Neural progenitor cell (in vitro differentiated cells): ENCODE measurements at places on chromosomes 6 and 20.
A peak's percentile ranks its signal among the peaks of the same experiment; 100 is the strongest.

DNA sequence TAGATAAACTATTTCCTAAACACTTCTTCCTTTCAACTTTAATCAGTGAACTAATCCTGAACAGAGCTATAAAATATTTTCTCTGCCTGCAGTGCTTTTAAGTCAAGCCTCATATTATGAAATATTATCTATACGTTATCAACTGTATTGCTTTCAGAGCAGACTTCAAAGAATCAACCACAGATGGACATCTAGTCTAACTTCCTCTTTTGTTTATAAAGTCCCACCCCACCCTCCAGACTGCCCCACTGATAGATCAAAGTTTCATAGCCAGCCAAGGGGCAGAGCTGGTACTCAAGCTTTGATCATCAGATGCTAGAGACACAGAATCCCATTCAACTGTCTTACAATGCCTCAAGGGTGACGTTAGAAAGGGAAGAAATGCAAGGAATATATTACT lies 308.3 kb downstream of the LAMA2 start:
- peaks cover 12% of the 10 kb centered on the region for H3K4me1 ChIP-seq
- H3K4me3 ChIP-seq, result no peak overlapping the region
- DNase-seq, result no peak
- H3K27me3 ChIP-seq, result no peaks in the 10 kb centered on the region

DNA sequence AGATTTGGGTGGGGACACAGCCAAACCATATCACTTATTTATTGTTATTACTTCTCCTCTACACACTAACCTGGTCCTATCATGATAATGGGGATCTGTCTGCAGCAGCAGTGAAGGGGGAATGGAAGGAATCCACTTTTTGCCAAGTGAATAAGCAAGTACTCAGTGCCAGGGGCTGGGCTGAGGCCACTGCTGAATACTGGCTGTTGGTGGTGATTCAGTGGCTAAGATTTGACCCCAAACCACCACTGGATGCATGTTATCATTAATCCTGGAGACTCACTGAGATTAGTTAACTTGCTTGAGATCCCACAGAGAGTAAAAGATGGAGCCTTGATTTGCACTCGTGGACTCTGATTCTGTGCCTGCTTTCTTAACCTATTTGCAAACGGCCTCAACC lies 127.7 kb downstream of the TSHZ2 start:
- peak overlapping the region; percentile 72 for H3K27ac ChIP-seq
- H3K27me3 ChIP-seq, result no peaks in the 10 kb centered on the region
- peaks cover 26% of the 10 kb centered on the region for H3K4me1 ChIP-seq
- H3K36me3 ChIP-seq, result no peaks in the 10 kb centered on the region

- H3K4me1 ChIP-seq, result no peaks in the 10 kb centered on the region
- H3K27me3 ChIP-seq, result no peaks in the 10 kb centered on the region
- no peak overlapping the region for H3K27ac ChIP-seq
- no peak for DNase-seq
- H3K4me3 ChIP-seq, result no peak overlapping the region
- no peaks in the 10 kb centered on the region for H3K36me3 ChIP-seq
Measured at GRCh38 chr6:135167617-135168016, 13.5 kb upstream of the MYB start.

GRCh38 chr20:41716911-41717310 lies 98.7 kb upstream of the CHD6 start:
- H3K4me3 ChIP-seq, result no peak overlapping the region
- no peak for DNase-seq
- no peaks in the 10 kb centered on the region for H3K4me1 ChIP-seq
- no peaks in the 10 kb centered on the region for H3K27me3 ChIP-seq
- H3K27ac ChIP-seq, result no peak overlapping the region

GRCh38 chr20:52410731-52411234 lies 219.2 kb upstream of the ZFP64 start:
- no peaks in the 10 kb centered on the region for H3K27me3 ChIP-seq

DNA sequence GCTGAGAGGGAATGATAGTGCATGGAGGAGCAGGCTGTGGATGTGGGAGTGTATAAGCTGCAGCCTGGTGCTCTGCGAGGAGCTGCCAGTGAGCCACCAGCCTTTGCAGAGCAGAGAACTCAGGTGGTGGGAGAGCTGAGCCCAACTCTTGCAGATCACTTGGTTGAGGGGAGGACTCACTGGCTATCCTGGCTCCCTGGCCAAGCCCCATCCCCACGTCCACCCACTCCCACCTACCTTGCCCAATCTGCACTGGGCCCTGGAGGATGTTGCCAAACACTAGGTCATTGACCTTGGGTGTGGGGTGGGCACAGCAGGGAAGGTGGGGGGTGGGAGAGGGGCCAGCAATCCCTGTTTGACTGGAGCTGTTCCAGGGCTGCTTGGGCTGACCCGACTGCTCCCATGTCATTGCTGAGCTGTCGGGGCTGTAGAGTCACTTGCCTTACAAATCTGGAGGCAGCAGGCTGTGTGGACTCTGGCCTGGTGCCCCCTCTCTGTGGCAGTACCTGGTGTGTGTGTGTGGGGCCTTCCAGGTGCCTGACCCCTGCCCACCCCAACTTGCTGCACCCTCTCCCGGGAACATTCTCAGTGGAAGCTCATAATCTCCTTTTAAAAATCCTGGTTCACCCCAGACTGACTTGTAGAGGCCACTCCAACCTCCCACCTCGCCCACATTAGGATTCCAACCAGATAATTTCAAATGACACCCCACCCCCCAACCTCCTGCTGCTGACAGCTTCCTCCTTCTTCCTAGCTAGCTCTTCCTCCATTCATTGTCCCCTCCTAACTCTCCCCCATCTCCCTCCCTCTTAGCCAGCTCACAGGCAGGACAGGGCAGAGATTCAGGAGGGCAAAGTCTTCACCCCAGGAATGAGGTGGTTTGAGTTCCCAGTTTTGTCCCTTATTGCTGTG lies 162.3 kb downstream of the MRPL14 start:
- H3K4me1 ChIP-seq, result peaks cover 8% of the 10 kb centered on the region
- no peaks in the 10 kb centered on the region for H3K27me3 ChIP-seq
- no peak overlapping the region for H3K4me3 ChIP-seq
- no peaks in the 10 kb centered on the region for H3K36me3 ChIP-seq
- DNase-seq, result no peak
- H3K27ac ChIP-seq, result no peak overlapping the region

- H3K4me1 ChIP-seq, result no peaks in the 10 kb centered on the region
- no peak overlapping the region for H3K4me3 ChIP-seq
- no peak for DNase-seq
Measured at GRCh38 chr20:17617868-17618672, 48.2 kb downstream of the DSTN start.

DNA sequence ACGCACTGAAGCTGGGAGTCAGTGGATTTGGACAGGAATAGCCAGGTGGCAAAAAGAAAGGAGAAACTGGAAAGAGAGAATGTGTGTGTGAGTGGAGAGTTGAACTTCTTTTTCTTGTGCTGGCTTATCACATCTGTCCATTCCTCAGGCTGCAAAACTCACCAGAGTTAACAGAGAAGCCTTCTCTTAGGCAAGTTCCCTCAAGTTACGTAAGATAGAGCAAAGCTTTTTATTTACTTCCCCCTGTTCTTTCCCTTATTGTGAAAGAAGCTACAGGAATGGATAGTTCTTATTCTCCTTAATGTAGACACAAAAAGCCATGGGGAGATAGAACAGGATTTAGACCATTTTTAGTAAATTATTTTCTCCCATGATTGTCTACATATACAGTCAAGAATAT lies 188.6 kb downstream of the BMP2 start:
- H3K27ac ChIP-seq, result no peak overlapping the region
- no peak overlapping the region for H3K4me3 ChIP-seq
- H3K36me3 ChIP-seq, result no peaks in the 10 kb centered on the region
- H3K27me3 ChIP-seq, result no peaks in the 10 kb centered on the region

DNA sequence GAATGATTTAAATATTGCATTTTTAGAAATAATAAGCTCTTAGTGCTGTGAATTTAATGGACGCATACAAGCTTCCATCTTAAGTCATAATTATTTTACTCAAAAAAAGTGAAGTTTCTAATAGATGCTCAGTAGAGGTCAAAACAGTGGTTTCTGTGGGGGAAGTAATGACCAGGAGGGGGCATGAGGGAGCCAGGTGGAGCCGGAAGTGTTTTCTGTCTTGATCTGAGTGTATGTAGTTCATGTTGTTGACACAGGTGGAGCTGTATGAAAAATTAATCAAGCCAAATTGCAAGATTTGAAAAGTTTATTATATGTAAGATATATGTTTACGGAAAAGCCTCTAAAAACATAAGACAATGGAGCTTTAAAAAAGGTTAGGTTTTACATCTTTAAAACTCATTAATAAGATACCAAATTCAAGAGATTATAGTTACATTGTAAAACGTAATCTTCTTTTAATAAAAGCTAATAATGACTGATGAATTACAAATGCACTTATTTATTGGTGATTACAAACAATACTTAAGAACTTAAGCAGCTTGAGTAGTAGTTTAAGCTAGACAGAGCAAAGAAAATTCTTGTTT lies 68.0 kb downstream of the PLAGL1 start:
- no peak overlapping the region for H3K27ac ChIP-seq
- peaks cover 37% of the 10 kb centered on the region for H3K4me1 ChIP-seq
- H3K36me3 ChIP-seq, result no peaks in the 10 kb centered on the region
- H3K4me3 ChIP-seq, result no peak overlapping the region

DNA sequence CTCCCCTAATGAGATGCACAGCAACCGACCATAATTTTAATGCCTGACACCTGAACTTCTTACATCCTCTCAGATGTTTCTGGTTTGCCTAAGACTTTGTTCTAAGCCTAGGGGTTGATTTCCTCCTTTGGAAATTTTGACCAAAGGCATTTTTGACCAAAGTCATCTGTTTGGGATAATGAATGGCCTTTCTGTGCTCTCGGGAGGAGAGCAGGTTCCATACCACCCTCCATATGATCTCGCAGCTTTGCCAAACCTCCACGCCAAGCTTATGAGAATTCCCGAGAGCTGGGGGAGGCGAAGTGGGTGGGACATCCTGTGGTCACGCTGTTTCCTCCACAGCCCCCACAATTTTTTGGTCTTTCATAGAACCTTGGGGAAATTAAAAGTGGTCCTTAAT lies 91.7 kb downstream of the SCML4 start:
- no peaks in the 10 kb centered on the region for H3K27me3 ChIP-seq
- H3K27ac ChIP-seq, result no peak overlapping the region
- no peaks in the 10 kb centered on the region for H3K36me3 ChIP-seq

DNA sequence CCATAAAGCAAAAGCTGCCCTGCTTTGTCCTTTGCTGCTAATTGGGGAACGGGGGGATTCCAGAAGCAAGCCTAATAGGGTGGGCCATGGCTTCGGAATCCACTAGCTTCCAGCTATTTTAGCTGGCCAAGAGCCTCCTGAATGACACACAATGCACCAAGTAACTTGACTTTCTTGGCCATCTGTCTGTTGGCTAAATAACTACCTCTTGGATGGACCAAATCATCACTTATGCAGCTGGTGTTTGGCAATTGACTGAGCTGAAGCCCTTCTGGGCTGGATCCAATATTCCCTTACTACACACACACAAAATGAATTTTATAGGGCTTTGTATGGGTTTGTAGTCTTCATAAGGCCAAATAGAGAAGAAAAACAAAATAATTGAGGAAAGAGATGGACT lies 8.8 kb upstream of the CBLN4 start:
- H3K27ac ChIP-seq, result no peak overlapping the region
- H3K36me3 ChIP-seq, result no peaks in the 10 kb centered on the region
- H3K4me1 ChIP-seq, result no peaks in the 10 kb centered on the region
- H3K27me3 ChIP-seq, result no peaks in the 10 kb centered on the region
- no peak overlapping the region for H3K4me3 ChIP-seq

DNA sequence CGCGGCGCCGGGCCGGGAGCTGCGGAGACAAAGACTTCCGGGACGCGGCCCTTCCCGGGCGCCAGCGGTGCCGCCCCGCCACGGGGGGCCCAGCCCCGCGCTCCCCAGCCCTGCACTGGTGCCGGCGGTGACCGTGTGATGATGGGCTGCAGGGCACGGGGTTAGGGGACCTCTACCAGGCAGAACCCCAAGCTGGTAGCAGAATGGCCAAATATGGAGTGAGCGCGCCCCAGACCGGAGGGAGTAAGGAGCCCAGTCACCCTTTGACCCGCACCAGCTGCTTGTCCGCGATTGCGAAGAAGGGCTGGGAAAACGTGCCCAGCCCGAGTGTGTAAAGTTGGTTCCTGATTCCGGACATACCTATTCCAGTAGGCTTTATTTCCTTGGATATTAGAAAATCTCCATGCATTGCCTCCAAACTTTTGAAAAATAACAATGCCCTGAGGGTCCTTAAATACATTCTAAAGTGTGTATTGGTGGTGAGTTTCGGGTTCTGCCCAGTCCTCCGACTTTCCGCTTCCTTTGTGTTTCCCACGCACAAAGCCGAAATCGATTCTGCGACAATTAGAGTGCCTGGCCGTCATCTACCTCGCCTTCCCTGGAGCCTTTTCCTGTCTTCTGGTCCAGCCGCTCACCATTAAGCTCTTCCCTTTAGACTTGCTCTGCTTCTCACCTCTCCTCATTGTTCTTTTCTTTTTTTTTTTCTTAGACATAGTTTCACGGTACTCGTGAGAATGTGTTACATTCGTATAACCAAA lies 1.1 kb downstream of the ABRACL start:
- H3K36me3 ChIP-seq, result peaks cover 6% of the 10 kb centered on the region
- peak overlapping the region; percentile 9 for H3K27ac ChIP-seq
- DNase-seq, result peak; percentile 63
- H3K4me1 ChIP-seq, result peaks cover 35% of the 10 kb centered on the region
- H3K4me3 ChIP-seq, result peak overlapping the region; percentile 88
- no peaks in the 10 kb centered on the region for H3K27me3 ChIP-seq

DNA sequence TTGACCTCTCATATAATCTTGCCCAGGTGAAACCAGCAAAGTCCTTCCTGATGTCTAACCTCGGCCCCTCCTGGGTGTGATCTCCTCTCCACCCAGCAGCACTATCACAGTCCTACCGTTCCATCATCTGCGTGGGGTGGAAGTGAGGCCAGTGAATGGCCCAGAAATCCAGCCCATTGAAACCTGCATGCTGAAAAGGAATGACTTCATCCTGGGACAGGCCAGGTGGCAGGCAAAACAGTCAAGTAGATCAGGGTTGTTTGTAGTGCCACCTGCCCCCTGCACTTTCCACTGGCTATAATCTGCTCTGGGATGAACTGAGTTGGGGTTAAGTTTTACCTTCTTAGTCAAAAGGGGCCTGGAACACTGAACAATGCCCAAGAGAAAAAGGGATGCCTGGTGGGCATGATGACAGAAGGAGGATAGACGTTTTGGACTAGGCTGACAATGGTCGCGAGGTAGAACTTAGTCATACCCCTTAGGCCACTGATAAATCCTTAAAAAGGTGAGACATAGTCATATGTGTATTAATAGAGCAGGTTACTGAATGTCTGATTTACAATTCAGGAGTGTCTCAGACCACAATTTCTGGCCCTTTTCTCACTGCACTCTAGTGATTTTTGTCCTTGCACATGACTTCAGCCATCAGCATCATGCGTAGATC lies 8.1 kb upstream of the HSP90AB1 start:
- H3K4me3 ChIP-seq, result no peak overlapping the region
- H3K27me3 ChIP-seq, result no peaks in the 10 kb centered on the region
- peaks cover 8% of the 10 kb centered on the region for H3K4me1 ChIP-seq

GRCh38 chr6:137808191-137808590 lies 58.9 kb upstream of the TNFAIP3 start:
- H3K27me3 ChIP-seq, result no peaks in the 10 kb centered on the region
- no peak overlapping the region for H3K27ac ChIP-seq
- DNase-seq, result no peak
- no peaks in the 10 kb centered on the region for H3K4me1 ChIP-seq
